Dermis blood vessel endothelial cell (primary cell): ENCODE measurements at places on chromosomes 11 and 22. TPM values are rescaled to one million over a fixed set of nuclear protein-coding genes. Genes with fewer than 3 reads are reported as not detected.

- DNase-seq: no peak
Observed at GRCh38 chr11:65090628-65091027, 5.4 kb upstream of the VPS51 start.

DNA sequence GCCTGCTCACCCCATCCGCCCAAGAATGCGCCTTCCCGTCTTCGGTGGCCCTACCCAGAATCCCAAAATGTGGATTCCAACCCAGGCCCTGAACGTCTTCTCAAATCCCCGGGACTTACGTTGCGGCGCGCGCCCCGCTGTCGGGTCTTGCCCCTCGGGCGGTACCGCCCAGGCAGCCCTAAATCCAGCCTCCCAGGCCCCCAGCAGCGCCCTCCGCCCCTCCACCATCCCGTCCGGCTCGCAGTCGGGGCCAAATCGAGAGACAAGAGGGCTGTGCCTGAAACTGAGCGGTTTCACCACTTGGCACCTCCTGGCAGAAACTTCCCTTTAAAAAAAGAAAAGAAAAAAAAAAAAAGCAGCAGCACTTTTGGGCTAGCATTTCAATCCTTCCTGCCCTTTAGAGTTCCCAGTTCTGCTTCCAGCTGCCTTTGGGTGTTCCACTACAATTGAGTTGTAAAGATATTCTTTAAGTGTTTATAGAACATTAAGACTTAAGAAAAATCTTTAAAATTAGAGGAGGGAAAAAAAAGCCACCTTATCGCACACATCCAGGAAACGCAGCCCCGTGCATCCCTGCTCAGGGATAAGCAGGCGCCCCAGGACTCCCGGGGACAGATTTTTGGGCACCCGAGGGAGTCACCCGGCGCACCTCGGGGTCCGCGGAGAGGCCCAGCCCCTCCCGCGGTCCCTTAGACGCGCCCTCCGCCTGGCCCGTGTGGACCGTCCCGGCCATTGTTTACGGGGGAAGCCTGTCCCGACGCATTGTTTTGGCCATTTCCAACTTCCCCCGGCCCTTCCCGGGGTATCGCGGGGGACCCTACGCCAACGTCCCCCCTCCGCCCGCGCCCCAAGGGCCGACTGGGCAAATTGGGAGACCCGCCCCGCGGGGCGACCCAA is 57.6 kb downstream of the KCNJ4 start:
- DNase-seq: peak; percentile 38

- DNase-seq: no peak
Observed at GRCh38 chr11:94787801-94788200, 19.6 kb downstream of the AMOTL1 start.

FGF3 gene
- not detected in 2 replicates for total RNA-seq

MMP10 gene
- total RNA-seq: 5.0 and 7.3 TPM in 2 replicates

- DNase-seq: peak; percentile 4
Observed at GRCh38 chr11:58525037-58525614, 17.2 kb upstream of the OR5B21 start.

DNA sequence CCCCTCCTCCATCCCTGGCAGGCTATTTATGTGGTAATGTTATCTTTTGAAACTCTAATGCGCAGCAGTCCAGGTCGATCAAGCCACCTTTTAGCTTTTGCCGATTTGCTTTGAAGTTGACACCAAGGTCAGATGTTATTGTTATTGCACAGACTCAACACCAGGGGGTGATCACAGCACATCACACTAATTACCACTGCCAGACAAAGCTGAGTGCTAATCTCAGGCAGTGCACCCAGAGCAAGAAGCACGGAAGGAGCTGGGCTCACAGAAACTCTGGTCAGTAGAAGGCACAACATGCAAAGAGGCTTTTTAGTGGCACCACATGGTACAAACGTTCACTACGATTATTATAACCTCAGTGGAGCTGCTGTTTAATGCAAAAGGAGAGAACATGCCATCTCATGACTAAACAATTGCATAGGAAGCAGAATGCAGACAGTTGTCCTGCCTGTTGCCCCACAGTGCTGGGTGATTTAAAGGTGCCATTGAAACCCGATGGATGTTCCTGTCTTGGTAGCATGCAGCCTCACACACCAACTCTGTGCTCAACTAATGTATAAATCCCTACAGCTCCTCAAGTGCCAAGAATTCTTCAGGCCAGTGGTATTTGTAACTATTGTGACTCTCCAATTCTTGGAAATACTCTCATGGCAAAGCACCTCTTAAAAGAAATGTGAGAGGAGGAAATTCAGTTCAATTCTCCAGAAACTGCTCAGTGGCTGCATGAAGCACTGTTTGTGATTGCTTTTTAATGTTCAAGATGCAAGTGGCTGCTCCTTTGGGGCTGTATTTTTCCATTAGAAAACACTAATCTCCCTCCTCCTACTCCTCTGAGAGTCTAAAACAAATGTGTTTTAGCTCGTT is 353.9 kb upstream of the DDI1 start:
- DNase-seq: peak; percentile 88

DNA sequence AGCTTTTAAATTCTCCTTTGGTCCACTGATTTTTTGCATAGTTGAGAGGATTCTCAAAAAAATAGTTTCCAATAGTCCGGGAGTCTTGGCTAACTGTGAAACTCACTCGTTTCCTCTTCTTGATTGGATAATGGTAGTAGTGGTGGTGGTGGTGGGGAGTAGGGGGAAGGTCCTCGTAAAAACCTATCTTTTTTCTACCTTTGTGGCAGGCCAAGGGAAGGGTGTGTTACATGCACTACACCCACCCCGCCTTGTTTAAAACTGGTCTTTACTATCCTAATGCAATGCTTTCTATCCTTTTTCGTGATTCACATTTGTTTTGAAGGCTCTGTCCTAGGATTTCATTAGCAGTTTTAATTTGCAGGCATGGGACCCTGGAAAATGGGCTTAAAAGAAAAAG is 4.8 kb downstream of the TEAD1 start:
- DNase-seq: no peak

GRK2 gene
- 40.0 and 56.8 TPM in 2 replicates for total RNA-seq

GRCh38 chr11:59394186-59394585 is 32.0 kb downstream of the OR5A2 start:
- DNase-seq: no peak

DNA sequence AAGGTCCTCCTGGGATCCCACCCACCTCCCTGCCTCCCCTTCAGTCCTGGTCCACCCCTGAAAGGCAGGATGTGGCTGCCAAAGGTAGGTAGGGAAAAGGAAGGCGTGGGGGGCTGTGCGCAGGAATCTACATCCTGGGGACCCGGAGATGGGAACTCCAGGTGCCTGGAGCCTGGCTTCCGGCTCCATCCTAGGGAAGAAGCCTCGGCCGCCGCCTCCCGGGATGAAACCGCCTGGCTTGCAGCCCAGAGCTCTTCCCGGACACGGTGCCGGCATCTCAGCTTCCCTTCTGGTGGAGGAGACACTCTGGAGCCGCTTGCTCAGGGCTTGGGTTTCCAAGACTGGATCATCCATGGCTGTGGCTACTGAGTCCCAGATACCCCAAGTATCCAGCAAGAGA is 33.3 kb upstream of the PDGFB start:
- DNase-seq: peak; percentile 41

- no peak for DNase-seq
Observed at GRCh38 chr11:45930951-45931570, 8.6 kb downstream of the LARGE2 start.

- no peak for DNase-seq
Observed at GRCh38 chr22:33811208-33811607, 109.1 kb downstream of the LARGE1 start.

GRCh38 chr11:111737444-111738210 is 28.6 kb downstream of the PPP2R1B start:
- peak; percentile 84 for DNase-seq

DNA sequence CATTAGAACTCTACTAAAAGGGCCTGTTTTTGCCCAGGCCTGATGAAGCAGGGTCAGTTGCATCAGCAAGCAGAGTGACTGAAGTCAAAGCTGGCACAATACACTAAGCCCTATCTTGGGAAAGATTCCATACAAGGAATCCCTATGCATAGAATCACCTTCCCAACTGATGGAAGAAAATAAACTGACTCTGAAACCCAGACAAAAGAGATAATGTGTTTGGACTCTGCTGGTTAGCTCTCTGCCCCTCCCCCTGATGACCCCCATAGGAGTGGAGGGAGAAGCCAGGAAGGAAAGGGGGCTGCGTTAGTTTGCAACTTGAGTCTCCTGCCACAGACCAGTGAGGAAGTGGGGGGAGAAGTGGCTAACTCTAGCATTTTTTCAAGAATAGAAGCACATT is 32.9 kb downstream of the GALNT18 start:
- DNase-seq: no peak

GRCh38 chr11:108697872-108698473 is 33.1 kb downstream of the DDX10 start:
- peak; percentile 89 for DNase-seq

MYBPC3 gene
- total RNA-seq: not detected in 2 replicates

- no peak for DNase-seq
Observed at GRCh38 chr11:122306831-122307391, 190.9 kb upstream of the BLID start.

INPP5J gene
- total RNA-seq: 0.33 TPM in 1 of 2 replicates, not detected in the other
